Daoy (cell line): ENCODE measurements at places on chromosomes 7 and 10. TPM values are rescaled to one million over a fixed set of nuclear protein-coding genes. Genes with fewer than 3 reads are reported as not detected.

- peak; percentile 49 for DNase-seq
Measured at GRCh38 chr7:41244246-41244645, 458.6 kb downstream of the INHBA start.

DNA sequence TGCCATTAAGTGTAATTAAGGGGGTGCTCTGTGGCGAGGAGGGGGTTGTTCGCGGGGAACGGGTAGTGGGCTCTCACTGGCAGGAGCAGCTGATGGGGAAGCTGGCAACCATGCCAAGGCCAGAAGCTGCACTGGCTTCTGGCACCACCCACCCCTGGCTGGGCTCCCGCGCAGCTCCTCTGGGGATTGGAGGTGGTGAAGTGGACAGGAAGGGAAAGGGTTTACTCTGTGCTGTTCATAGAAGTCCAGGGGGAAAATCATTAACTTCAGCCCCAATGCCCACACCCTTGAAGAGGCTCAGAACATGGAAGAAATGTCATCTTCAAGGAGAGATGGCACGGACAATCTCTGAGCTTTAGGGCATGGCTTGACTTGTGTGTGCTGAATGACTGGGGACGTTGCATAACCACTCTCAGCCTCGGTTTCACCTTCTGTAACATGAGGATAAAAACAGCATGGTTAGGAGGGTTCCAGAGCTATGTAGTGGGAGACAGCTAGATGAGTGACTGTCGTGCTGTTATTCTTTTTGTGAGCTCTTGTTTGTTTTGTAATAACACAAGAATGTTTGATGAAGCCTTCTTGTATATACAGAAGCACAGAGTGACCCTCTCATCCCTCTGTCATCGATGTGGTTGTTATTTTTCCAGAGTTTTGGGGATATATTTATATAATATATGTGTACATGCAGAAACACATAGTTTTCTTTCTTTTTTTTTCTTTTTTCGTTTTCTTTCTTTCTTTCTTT, 29.9 kb downstream of the KAZALD1 start:
- no peak for DNase-seq

DNA sequence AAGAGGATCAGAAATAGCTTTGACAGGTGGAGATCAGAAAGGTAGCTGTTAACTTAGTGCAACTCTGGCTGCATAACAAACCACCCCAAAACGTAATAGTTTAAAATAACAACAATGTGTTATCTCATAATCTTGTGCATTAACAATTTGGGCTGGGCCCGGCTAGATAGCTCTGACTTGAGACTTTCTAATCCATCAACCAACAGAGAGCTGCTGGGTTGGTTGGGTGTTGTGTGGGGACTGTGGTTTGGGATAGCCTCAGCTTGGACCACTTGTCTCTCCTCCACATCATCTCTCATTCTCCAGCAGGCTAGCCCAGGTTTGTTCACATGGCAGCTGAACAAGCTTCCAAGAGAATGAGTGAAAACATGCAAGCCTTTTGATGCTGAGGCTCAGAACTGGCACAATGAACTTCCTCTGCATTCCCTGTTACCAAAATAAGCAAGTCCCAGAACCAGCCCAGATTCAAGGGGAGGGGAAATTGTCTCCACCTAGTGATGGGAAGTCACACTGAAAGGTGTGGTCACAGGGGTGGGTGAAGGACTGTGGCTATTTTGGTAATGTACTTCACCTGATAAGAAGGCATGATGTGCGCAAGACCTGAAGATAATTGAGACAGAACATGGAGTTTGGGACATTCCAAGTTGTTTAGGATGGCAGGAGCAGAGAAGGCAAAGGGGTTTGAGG, 20.4 kb upstream of the ASAH2 start:
- DNase-seq, result no peak

DNA sequence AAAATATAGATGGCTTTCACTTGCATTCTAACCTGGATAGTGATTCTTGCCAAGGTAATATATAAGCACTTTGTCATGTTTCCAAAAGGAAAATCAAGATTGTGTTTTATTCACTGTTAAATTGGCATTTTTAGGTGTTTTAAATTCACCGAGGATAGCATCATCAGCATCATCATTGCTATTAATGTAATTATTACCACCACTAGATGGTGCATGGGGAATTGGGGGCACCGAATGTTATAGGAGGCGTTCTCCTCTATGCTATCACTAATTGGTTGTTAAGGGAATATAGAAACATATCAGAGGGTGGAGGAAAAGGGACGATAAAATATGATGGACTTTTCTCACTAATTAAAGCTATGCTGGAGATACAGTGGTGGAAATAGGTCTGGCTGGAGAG, 95.5 kb downstream of the CELF2 start:
- DNase-seq, result no peak

GRCh38 chr10:99874341-99875085, 92.1 kb downstream of the ABCC2 start:
- no peak for DNase-seq

DNA sequence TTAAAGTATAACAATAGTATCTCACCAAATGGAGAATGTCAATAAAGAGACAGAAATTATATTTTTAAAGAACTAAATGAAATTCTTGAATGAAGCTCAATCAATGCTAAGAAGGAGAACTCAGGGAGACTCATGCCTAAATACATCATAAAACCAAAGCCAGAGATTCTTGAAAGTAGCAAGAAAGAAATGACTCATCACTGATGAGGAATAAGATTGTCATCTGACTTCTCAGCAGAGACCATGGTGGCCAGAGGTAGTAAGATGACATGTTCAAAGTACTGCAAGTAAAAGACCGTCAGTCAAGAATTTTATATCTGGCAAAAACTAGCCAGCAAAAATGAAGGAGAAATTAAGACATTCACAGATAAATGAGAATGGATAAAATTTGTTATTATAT, 399.0 kb downstream of the GRID1 start:
- DNase-seq, result no peak

GRCh38 chr7:95322396-95322795, 1.9 kb downstream of the PON1 start:
- DNase-seq, result no peak

DNA sequence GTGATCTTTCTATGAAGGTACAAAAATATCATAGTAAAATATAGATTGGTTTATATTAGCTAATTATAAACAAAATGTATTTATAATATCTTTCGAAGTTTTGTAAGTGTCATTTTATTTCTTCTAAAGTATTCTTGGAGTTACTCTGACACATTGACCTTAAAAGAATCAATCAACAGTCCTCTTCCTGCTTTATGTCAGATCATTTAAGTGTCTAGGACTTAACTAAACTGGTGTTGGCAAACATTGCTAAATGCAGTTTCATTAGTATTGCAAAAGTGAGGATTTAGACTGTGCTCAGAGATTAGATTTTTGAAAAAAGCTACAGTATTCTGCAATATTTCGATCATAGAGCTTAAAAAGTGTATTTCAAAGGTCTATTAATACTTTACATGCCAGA, 10.3 kb downstream of the GLCCI1 start:
- DNase-seq, result no peak

- no peak for DNase-seq
Measured at GRCh38 chr10:104809288-104810090, 168.4 kb downstream of the SORCS3 start.

GRCh38 chr10:97921581-97922021, 72.0 kb downstream of the GOLGA7B start:
- DNase-seq, result no peak

GRCh38 chr7:27946351-27946750, 206.4 kb downstream of the TAX1BP1 start:
- DNase-seq, result no peak

GRCh38 chr7:84258628-84259027, 64.0 kb upstream of the SEMA3A start:
- DNase-seq, result no peak

GRCh38 chr7:99648843-99649242, 31.0 kb downstream of the CYP3A5 start:
- DNase-seq, result no peak

- no peak for DNase-seq
Measured at GRCh38 chr7:20795361-20795760, 8.7 kb upstream of the SP8 start.

- no peak for DNase-seq
Measured at GRCh38 chr10:13681095-13681494, 94.3 kb downstream of the PRPF18 start.

DNA sequence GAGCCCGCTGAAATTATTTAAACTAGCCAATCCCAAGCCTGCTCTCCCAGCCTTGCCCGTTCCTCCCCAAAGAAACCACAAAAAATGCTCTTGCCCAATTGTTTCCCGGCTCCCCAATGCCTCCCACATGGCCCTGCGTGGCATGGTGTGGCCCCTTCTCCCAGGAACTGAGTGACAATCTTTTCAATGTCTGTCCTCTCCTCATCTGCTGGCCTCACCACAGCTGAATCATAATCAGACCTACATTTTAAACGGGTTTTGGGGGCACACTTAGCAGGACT, 201.5 kb downstream of the PRPF18 start:
- peak; percentile 26 for DNase-seq

- no peak for DNase-seq
Measured at GRCh38 chr10:1149793-1150637, 93.8 kb downstream of the WDR37 start.

DNA sequence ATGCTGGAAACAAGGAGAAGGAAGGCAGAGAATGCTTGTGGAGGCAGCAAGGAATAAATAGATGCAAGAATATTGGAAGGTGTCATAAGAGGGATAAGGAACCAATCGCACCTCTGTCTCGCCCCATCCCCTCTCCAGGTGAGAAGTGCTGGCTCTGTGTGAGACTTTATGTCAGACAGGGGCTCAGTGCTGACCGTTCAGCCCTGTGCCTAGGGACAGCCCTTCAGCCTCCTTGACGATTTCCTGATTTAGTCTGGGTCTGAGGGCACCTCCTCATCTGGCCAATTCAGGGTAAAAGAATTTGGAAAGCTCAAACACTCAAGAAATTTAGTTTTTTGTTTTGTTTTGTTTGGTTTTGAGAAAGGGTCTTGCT, 54.9 kb downstream of the FAM241B start:
- no peak for DNase-seq

GRCh38 chr10:30540276-30540675, 89.3 kb downstream of the LYZL2 start:
- DNase-seq, result no peak

DNA sequence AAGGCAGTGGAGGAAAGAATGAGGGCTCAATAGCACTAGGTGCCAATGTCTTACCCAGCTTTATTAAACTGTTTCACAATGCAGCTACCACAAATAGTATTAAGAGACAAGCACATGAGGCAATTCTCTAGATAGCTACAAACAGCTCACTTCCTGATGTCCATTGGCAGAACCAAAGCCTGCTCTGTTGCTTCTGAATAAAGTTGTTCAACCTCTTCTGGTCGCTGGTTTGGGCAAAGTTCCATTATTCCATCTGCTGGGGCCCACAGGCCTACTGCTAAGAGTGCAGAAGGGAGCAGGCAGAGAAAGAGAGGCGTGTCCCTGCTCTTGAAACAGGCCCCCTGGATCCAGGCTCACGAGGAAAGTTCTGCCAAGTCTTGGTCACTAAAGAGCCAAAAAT, 173.9 kb downstream of the ZNF438 start:
- DNase-seq, result no peak

DNA sequence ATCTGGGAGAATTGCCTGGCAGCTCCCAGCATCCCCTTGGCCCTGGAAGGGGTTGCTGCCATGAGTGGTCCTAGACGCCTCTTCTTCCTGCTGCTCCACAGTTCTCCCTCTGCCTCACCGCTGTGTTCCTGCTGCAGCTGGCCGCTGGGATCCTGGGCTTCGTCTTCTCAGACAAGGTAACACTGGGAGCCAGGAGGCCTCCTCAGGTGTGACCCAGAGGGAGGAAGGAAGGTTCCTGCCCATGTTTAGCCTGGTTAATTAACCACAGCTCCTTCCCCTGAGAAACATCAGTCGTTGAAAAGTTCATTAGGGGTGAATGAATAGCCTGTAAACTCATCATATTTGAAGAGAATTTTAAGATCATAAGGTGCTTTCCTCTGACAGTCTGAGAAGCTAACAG, 18.2 kb downstream of the TSPAN33 start:
- no peak for DNase-seq

DNA sequence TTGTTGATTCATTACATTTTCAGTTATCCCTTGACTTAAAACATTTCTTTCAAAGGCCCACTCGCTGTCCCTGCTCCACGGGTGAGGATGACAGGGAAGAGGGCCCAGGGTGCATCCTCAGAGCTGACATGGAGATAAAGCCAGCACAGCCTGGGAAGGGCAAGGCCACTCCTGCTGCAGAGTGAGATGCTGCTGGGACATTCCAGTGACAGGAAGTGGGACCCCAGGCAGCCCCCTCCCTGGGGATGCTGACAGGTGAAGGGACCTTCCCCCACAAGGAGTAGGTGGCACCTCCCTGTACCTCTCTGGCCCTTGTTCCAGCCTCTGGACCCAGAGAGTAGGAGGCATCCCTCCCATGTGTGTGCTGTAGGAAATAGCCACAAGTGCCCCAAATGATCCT, 97.8 kb upstream of the DDC start:
- no peak for DNase-seq

GRCh38 chr7:32941181-32941580, 16.1 kb upstream of the FKBP9 start:
- no peak for DNase-seq

DNA sequence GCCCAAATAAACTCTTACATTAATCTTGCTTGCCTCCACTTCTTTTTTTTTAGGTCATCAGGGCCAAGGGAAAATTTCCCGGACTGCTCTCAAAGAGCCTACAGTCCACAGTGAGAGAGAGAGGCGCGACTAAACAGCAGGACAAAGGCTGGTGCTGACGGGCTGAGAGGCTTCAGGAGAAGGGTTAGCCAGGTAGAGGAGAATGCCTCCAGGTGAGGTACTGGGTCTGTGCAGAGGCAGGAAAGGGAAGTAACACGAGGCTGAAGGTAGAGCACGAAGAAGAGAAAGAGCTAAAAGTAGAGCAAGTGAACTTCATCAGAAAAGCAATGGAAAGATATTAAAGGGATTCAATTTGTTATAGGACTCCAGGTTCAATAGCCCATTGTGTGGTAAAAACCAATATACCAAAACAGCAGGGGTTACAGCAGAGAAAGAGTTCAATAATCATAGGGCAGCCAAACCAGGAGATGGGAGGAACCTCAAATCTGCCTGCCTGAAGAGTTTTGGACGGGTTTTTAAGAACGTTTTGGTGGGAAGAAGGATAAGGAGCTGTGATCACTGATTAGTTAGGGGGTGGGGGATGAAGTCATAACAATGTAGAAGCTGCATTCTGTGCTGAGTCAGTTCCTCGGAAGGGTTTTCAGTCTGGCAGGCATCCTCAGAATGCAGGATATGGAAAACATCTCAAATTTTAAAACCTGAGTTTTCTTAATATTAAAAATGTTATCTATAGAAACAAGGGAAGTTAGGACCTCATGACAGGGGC, 171.5 kb downstream of the AKR1D1 start:
- DNase-seq, result no peak

Gene BLNK
- not detected in 2 replicates for total RNA-seq

Gene TAC1
- 0.86 TPM in 1 of 2 replicates, not detected in the other for total RNA-seq

Gene TUBB8
- total RNA-seq, result 0.60 TPM in 1 of 2 replicates, not detected in the other

Gene MMD2
- not detected in 2 replicates for total RNA-seq

Gene PRSS1
- not detected in 2 replicates for total RNA-seq

Gene PON1
- not detected in 2 replicates for total RNA-seq

Gene AFAP1L2
- total RNA-seq, result 10.9 and 17.1 TPM in 2 replicates

Gene NKX6-2
- total RNA-seq, result 0.06 TPM in 1 of 2 replicates, not detected in the other

Gene ADAM12
- 33.8 and 59.9 TPM in 2 replicates for total RNA-seq

Gene RNLS
- total RNA-seq, result 4.3 and 13.9 TPM in 2 replicates

Gene SLC29A4
- 0.36 and 1.4 TPM in 2 replicates for total RNA-seq

Gene LRMDA
- total RNA-seq, result 1.6 TPM in 1 of 2 replicates, not detected in the other

Gene NUDT5
- total RNA-seq, result 125 and 154 TPM in 2 replicates

Gene NANOS1
- total RNA-seq, result 3.7 and 4.7 TPM in 2 replicates

Gene FAM25G
- not detected in 2 replicates for total RNA-seq

Gene DMTF1
- 39.8 and 43.8 TPM in 2 replicates for total RNA-seq

Gene CHN2
- total RNA-seq, result 15.3 and 19.8 TPM in 2 replicates

Gene PTPRE
- total RNA-seq, result 2.6 TPM in 2 replicates

Gene RHEB
- total RNA-seq, result 307 and 426 TPM in 2 replicates
